Panc1 (cell line): ENCODE measurements at places on chromosomes 13 and 19.

- DNase-seq: no peak
These were observed 549.0 kb upstream of the GPC6 start for GRCh38 chr13:92677571-92677970.

DNA sequence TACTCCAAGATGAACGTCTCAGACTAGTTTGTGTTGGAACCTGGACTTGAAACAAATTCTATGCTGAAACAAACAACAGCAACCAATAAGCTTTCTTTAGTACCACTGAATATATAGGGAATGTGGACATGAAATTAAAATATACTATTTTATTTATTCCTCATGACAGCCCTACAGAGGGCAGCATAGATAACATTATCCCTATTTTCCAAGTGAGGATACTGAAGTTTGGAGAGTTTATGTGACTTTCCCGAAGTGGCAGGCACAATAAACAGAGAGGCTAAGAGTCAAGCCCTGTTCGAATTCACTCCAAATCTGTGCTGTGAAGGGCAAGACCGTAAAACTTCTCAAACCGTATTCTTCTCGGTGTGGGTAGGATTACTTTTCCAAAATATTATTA, 509.9 kb upstream of the GPC6 start:
- no peak for DNase-seq

DNA sequence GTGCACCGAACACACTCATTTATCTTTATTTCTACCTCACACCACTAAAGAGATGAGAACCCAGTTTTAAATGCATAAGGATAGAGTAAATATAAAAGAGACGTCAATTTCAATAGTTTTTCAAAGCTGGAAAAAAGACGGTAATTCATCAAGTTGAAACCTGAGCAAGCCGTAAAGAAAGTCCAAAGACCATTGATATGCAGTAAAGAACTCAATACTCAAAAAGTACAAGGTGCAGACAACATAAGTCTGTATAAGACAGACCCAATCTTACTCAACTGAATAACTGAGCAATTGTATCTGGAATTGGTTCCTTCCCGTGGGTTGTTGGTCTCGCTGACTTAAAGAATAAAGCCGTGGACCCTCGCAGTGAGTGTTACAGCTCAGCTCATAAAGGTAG, 82.1 kb downstream of the SERP2 start:
- no peak for DNase-seq

DNA sequence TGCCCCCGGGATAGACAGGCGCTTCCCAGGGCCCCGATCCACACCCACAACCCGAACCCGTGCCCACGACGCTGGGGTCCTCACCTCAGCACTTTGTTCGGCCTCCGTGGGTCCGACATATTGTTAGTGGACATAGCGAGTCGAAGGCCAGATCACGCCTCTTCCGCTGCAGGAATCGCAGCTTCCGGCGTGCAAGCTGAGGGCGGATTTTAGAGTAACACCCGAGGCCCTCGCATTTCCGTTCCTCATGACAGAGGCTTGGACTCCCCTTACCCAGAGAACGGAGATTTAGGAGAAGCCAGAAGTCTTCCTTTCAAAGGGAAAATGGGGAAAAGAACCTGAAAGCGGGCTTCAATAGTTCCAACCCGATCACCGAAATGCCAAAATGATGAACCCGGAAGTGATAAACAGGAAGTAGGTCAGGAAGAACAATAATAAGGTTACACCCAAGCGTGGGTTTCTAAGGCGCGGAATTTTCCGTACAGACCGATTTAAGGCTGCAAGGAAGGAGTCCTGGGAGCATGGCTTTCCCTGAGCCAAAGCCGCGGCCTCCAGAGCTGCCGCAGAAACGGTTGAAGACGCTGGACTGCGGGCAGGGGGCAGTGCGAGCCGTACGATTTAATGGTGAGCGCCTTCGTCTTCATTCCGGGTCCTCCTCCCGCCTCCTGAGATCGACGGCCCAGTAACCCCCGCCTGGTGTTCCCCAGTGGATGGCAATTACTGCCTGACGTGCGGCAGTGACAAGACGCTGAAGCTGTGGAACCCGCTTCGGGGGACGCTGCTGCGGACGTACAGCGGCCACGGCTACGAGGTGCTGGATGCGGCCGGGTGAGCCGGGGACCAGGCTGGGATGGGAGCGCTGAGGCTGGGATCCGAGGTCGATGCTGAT, 2.9 kb downstream of the WDR83 start:
- peak; percentile 53 for DNase-seq

- DNase-seq: no peak
These were observed 211.5 kb downstream of the URI1 start for GRCh38 chr19:30153326-30154210.

DNA sequence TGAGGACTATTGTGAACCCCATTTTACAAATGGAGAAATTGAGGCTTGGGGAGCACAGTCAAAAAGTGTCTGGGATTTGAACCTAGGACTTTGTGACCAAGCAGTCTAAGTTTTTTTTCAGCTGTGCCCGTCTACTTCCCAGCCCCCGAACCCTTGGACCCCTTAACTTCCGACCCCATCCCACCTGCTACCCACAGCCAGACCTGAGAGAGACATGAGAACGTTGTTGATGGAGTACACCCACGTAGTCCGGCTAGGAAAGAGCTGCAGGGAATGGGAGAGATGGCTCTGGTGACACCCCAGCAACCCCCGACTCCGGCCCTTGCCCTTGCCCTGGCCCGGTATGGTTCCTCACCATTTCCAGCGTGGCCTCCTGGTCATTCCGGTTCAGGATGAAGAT, 18.0 kb downstream of the MAP4K1 start:
- DNase-seq: no peak

DNA sequence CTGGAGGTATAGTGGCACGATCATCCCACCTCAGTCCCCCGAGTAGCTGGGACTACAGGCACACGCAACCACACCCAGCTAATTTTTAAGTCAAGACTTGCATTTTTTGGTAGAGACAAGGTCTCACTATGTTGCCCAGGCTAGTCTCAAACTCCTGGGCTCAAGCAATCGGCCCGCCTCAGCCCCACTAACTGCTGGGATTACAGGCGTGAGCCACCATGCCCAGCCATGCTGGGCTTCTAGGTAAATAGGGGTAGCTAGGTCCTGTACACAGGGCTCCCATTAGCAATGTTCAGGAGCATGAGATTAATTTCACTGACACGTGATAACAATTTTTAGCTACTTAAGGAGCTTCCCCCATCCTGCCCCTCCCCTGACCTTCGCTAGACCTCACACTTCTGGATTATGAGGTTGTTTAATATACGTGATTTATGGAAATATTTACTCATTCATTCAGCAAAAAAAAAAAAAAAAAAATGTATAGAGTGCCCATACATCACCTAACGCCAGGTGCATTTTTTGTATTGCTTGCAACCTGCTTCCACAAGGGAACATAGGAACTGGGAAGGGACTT, 19.2 kb downstream of the TMEM272 start:
- DNase-seq: no peak

GRCh38 chr19:46608178-46608577, 7.0 kb downstream of the CALM3 start:
- no peak for DNase-seq

DNA sequence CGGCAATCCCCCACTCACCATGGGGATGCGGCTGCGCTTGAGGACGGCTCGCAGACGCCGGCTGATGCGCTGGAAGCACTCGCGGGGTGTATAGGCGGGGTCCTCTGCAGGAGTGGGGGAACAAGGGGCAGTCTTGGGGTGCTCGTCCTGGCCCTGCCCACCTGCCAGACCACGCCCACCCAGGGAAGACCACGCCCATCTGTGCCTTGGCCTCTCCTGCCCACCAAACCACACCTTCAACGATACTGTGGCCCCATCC, 6.7 kb downstream of the RNU6-9 start:
- no peak for DNase-seq

DNA sequence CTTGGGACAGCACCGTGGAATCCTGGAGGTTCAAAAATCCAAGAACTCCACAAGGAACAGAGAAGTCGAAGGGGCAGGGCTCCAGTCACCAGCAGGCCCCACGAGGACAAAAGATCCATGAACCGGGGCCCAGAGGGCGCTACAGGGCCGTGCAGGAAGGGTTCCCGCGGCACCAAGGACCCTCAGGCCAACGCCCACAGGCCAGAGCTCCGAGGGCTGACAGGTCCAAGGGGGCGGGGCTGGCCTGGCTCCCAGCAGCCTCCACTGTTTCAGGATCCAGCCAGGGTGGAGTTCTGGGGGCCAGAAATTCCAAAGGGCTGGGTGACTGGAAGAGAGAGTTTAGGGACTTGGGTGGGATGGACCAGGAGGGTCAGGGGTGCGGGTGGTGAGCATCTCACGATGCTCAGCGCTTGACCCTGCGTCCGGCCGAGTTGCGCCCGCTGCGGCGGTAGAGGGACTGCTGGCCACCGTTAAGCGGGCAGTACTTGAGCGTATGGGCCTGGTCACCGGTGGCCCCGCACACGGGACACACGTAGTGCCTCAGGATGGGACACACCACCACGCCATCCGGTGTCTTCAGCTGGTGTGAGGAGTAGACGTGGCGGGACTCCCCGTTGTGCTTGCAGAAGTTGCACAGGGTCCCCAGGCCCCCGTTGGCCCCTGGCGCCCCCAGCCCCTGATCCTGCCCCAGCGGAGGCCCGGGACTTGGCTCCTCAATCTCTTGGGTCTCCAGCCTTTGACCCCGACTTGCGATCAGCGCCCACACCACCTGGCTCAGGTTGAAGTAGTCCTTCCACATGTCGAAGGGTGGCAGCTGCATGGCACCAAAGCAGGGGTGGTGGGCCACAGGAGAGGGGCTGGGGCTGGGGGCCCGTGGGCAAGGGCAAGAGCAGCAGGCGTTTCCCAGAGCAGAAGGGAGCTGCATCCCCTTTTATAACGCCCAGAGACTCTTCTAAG, at the start of gene NANOS2:
Gene NANOS2 (minus strand): TSS at position 905 of the 957 bp plus-strand sequence. CDS start 85 bp downstream, at position 820.
- DNase-seq: no peak

- no peak for DNase-seq
These were observed 885 bp downstream of the MLNR start for GRCh38 chr13:49220856-49221589.

DNA sequence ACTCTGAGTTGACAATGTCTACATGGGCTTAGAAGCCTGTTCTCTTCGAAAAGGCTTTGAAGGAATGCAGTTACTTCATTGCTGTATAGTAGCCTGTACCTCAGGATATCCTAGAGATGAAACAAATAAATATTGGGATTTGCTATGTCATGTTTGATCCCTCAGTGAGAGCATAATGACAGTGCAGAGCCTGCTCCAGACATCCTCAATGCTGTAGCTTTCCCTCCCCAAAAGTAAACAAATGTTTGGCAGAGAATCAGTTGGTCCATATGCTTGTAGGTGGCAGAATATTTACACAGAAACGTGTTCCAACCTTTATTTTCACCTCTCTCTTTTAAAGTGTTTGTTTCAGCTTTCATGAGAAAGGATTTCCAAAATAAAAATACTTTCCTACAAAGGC, 515.3 kb upstream of the SGCG start:
- DNase-seq: no peak

DNA sequence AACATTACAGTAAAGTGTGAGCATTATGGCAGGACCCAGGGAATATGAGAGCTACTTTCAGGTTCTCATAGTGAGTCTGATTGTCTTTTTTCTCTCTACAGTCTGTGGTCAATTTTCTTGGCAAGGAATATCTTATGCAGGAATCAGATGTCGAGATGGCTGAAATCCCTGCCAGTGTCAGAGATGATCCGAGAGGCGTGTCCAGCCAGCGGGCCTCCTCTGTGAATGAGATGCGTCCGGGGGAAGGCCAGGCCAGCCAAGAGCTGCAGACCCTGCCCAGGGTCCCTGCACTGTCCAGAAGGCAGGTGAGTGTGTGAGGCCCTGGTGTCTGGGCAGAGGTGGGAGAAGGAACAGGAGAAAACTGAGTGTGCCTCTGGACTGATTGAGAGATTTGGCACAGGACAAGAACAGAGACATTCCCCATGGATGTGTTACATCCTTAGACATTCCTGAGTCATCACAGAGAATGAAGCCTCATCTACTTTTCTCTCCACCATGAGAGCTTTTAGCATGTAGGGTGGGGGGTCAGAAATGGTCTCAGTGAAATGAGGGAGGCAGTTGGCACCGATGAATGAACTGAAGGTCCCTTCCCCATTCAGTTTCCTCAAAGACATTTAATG, 27.3 kb upstream of the EDDM13 start:
- no peak for DNase-seq

GRCh38 chr19:10061717-10062310, 24.3 kb upstream of the SHFL start:
- no peak for DNase-seq

DNA sequence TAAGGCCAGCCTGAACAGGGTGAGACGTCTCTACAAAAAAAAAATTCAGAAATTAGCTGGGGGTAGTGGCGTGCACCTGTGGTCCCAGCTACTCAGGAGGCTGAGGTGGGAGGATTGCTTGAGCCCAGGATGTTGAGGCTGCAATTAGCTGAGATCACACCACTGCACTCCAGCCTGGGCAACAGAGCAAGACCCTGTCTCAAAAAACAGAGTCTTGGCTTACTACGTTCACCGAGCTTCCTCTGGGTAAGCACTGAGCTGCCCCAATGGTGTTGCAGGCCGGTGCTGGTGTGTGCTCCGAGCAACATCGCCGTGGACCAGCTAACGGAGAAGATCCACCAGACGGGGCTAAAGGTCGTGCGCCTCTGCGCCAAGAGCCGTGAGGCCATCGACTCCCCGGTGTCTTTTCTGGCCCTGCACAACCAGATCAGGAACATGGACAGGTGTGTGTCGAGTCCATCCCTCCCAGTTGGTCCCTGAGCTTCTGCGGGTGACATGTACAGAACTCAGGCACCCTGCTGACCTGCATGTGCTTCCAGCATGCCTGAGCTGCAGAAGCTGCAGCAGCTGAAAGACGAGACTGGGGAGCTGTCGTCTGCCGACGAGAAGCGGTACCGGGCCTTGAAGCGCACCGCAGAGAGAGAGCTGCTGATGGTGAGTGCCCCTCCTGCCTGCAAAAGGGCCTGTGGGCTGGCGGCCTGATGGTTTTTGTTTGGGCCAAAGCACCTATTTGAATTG, 24.1 kb downstream of the UPF1 start:
- DNase-seq: no peak

GRCh38 chr13:43191546-43191945, 168.2 kb downstream of the DNAJC15 start:
- no peak for DNase-seq

DNA sequence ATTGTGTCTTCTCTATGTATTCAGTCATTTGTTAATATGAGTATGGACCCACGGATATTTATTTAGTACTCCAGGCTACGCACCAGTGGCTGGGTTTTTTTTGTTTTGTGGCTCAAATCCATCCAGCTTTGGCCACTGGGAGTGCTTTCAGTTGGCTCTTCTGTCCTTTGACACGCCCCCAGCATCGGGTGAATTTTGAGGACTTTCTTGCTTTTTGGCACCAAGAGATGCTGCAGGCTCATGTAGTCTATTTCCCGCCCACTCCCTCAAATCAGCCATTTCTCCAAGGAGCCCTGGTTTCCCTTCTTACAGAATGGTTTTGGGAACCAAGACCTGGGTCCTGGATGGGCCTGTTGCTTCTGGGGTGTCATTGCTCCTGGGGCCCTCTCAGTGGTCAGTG, 55.8 kb downstream of the SMARCA4 start:
- DNase-seq: no peak
